ENCODE measurements at places on chromosomes 4 and X.
A peak's percentile ranks its signal among the peaks of the same experiment; 100 is the strongest.

DNA sequence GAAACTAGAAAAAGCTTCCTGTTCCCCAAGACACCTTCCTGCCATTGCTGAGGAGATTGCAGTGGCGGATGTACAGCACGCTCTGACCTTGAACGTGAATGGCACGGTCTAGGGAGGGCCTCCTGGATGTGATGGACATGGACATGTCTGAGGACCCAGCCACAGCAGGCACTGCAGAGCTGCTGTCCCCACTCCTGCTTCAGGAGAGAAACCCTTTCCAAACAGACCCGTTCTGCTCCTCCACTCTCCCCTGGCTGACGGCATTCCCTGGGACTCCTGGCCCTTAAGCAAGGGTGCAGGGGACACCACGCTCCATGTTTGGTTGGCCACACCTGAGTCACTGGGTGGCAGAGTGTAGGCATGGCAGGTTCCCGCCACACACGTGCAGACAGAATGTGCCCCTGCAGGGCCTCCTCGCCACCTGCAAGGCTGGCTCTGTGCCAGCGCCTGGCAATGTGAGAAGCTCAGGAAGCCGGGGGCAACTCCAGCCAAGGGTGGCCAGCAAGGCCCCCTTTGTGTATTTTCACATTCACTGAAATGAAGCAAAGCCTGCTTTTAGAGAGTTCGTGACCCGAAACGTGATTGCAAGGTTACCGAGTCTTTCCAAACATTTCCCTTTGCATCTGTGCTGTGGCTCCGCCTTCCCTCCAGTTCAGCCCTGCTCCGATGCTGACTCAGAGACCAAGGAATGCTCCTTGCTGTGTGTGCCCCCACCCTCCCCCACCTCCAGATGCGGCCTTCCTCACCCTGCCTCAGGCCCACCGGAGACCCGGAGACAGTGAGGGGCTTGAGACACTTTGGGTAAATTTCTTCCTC, 46.1 kb downstream of the HTRA3 start:
- peak; percentile 84 for DNase-seq

- DNase-seq: peak; percentile 56
Observed at GRCh38 chr4:1711571-1712215, 426 bp downstream of the SLBP start.

- peak; percentile 15 for DNase-seq
Observed at GRCh38 chrX:40806513-40807220, 71.3 kb upstream of the MED14 start.

GRCh38 chr4:169675825-169676224, 55.4 kb downstream of the CLCN3 start:
- DNase-seq: no peak

DNA sequence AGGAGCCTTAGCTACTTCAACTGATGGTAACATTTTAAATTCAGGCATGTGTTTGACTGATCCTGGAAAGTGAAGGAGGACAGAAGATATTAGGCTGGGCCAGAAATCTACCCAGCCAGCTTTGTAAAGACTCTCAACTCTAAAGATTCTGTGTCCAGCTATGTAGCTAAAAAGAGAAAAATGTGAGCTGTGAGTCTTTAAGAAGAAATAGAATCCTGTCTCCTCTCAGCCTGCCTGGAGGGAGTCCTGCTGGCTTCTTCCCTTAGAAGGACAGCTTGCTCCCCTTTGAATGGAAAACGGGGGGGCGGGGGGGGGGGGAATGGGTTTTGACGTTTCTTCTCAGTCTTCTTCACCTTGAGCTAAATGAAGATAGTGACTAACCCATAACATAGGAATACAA, 54.3 kb upstream of the INTU start:
- no peak for DNase-seq

GRCh38 chr4:56414135-56414670, 21.2 kb downstream of the PPAT start:
- peak; percentile 24 for DNase-seq

GRCh38 chr4:14767142-14767541, 235.1 kb upstream of the CPEB2 start:
- no peak for DNase-seq

DNA sequence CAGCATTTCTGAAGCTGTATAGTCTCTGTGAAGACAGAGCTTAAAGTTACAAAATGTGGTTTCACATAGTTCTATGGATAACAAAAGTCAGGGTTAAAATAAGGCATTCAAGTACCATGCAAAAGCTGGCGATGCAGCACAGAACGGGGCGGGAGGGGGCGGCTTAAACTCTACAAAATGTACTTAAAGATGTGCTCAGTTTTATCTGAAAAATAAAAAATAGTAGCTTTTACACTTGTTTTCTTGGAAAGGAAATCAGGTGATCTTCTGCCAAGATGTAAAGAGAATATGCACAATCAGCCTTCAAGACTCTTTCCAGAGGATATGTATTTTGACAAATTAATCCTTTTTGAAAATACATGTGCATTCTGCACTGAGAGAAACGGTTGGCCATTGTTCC, 301.7 kb upstream of the EMCN start:
- DNase-seq: no peak
